ENCODE measurements at places on chromosomes 12 and 14. TPM values are rescaled to one million over a fixed set of nuclear protein-coding genes. Genes with fewer than 3 reads are reported as not detected.

Gene PLEKHG7
- 5.6 TPM for total RNA-seq

Gene CLEC14A
- 5.7 TPM for total RNA-seq

Gene KRT3
- total RNA-seq = not detected

Gene RNF212B
- not detected for total RNA-seq

DNA sequence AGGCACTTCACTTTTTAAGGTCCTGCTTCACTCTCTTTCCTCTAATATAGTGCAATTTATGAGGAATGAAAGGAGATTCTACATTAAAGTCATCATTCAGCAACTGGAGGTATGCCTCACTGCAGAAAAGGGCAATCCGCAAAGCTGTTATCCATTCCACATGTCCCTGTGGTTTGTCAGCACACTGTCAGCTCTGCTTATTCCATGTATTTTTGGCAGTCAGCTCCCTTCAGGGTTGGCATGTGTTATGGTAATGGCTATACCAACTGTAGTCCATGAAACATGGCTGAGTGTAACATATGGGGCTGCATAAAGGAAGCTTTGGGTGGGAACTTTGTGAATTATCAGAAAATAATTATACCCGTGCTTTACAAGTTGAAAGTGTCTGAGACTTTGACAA is 154.1 kb downstream of the GALC start:
- DNase-seq = no peak

GRCh38 chr12:53052419-53053217 is 2.8 kb downstream of the TNS2 start:
- DNase-seq = peak; percentile 90

- DNase-seq = peak; percentile 66
Measured at GRCh38 chr12:15875863-15876262, 6.3 kb upstream of the STRAP start.

DNA sequence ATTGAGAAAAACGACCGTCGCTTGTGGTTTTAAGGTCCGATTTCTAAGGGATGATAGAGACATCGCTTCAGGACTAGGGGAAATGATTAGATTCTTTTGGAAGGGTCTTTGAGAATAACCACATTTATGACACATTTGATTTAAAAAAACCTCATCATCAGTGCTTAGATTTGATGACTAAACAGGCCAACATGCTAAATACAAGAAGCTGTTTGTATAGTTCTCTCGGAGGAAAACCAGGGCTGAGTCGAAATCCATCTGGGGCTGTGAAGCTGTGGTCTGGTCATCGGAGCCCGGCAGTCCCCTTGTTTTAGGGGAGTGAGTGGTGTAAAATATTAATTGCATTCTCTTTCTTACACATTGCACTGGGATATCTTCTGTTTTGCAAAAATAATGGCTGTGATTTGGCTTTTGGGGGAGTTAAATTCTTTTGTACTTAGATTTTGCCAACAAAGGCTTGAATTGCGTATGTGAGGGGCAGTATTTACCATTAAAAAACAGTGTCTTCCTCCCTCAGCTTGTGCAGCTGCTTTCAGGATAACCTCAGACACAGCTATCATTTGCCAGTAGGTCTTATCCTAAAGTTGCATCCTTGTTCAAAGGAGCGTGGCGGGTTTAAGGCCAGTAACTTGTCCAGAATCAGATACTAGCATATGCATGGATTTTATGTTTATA is 550 bp downstream of the GNG2 start:
- DNase-seq = no peak

GRCh38 chr12:121365416-121366062 is 13.3 kb upstream of the ANAPC5 start:
- no peak for DNase-seq

Gene P2RX7
- total RNA-seq = 0.96 TPM

DNA sequence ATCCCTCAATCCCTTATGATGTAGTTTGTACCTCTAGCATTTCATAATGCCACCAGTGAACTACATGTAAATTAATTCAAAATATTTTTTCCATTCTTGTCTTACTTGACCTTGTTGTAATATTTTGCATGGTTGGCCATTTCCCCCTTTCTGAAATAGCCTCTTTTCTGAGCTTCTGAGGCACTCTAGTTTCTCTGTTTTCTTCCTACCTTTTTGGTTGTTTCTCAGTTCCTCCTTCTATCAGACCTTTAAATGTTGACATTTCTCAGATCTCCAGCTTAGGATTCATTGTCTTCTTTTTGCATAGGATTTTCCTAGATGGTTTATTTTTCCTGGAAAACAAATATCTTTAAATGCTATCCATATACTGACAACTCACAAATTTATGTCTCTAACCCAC is 9.8 kb upstream of the RMST start:
- DNase-seq = no peak

- DNase-seq = no peak
Measured at GRCh38 chr12:105322070-105322469, 8.4 kb upstream of the C12orf75 start.

Gene CCDC196
- total RNA-seq = not detected

DNA sequence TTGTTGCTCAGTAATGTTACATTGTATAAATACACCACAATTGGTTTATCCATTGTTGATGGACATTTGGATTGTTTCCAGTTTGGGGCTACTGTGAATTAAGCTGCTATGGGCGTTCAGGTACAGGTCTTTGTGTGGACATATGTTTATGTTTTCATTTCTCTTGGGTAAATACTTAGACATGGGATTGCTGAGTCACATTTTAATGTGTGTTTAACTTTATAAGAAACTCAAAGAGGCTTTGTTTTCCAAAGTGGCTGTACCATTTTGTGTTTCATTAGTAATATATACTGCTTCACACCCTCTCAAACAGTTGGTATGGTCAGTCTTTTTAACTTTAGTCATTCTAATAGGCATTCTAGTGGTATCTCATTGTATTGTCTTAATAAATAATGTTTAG is 225.0 kb downstream of the SPTSSA start:
- no peak for DNase-seq

GRCh38 chr12:64265839-64266238 is 43.7 kb upstream of the KICS2 start:
- no peak for DNase-seq

GRCh38 chr12:130826151-130826801 is 12.8 kb downstream of the STX2 start:
- peak; percentile 53 for DNase-seq

DNA sequence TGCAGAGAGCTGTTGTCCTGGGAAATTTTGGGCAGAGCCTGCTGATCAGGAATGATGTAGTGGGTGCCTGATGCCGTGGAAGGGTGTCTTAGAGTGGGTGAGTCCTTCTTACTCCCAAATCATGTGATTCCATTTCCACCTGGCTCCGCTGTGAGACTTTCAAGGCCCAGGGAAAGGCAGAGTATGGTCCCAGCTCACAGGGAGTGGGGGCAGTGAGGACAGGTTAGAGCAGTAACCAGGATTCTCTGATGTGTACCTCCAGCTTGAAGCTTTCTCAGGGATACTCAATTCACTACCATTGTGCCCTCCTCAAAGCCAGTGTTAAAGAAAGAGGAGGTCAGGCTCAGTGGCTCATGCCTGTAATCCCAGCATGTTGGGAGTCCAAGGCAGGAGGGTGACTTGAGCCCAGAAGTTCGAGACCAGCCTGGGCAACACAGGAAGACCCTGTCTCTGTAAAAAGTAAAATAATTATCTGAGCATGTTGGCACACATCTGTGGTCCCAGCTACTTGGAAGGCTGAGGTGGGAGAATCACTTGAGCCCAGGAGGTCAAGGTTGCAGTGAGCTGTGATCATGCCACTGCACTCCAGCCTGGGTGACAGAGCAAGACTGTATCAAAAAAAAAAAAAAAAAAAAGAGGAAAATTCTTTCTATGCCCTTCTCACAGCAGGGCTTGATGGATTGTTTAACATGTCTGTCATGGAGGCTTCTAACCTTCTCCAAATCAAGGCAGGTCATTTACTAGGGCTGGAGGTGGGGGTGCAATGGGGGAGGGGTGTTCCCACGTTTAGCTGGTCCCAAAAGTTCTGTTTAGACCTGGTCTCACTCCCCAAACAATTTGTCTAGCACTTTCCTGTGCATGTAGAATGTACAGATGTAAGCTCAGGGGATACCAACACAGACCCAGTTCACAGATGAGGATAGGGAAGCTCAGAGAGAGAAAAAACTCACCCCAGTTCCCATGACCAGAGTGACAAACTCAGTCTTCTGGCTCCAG is 12.5 kb upstream of the IQSEC3 start:
- no peak for DNase-seq

DNA sequence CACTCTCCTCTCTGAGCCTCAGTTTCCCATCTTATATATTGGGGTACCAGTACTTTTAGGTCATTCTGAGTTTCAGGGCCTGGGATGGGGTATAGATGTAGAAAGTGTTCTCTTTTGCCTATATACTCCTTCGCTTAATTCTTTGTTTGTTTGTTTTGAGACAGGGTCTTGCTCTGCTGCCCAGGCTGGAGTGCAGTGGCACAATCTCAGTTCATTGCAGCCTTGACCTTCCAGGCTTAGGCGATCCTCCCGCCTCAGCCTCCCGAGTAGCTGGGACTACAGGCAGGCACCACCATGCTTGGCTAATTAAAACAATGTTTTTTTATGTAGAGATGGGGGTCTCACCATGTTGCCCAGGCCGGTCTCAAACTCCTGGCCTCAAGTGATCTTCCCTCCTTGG is 152.1 kb downstream of the AACS start:
- DNase-seq = no peak

DNA sequence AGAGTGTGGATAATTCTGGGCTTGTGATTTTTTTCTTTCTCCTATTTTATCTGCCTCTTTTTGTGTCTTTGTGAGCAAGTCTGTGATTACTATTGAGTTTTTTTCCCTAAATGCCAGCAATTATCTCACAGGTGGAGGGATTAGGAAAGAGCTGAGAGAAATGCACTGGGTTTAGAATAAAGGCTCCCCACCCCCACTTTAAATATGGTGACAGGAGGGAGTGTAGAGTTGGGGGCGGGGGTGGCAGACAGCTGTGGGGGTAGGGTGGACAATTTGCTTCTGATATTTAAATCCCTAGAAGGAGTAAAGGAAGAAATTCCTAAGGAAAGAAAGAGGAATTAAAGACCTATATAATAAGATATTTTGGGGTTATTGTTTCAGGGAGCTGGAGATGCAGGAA is 145.9 kb downstream of the NRXN3 start:
- no peak for DNase-seq

Gene LMBR1L
- total RNA-seq = 77.3 TPM

DNA sequence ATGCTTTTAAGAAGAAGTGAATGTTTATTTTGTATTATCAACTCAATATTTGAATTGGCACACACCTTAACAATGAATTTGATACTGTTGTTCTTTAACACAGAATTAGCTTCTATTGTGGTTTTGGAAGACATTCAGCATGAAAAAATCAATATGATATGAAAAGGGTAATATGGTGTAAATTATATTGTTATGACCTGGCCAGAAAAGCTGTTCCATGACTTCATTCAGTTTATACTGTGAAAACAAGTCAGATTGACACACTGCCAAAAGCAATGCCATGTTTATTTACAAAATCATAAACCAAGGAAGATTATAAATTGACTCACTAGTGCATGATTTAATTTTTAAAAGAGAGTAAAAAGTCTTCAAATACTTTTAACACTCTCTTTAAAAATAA is 851.4 kb upstream of the SEL1L start:
- DNase-seq = no peak

GRCh38 chr12:42178101-42178500 is 33.4 kb upstream of the GXYLT1 start:
- no peak for DNase-seq

Gene C14orf39
- 0.55 TPM for total RNA-seq

Gene NANOG
- not detected for total RNA-seq

GRCh38 chr14:98227727-98228111 is 1044.3 kb downstream of the BCL11B start:
- no peak for DNase-seq

- DNase-seq = no peak
Measured at GRCh38 chr12:14450479-14450878, 85.0 kb downstream of the ATF7IP start.

GRCh38 chr12:56978397-56979138 is 21.2 kb upstream of the RDH16 start:
- no peak for DNase-seq

GRCh38 chr14:97441740-97442362 is 644.7 kb downstream of the VRK1 start:
- no peak for DNase-seq

DNA sequence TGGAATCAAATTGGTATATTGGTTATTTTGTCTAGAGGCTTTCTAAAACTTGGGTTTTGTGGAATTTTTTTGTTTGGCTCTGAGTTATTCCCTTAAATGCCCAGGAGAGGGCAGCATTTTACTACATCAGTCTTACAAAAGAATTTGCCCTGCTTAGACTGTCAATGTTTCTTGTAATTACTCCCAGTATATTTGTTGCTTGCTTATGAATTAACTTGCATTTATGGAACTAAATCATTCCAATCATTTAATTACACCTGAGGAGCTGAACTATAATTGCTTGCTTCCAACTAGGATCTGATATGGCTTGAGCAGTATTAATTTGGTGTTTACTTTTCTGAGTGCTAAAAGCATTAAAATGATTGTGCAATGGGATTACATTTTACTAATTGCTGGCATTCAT is 48.7 kb downstream of the MIPOL1 start:
- no peak for DNase-seq

Gene DIO2
- not detected for total RNA-seq

DNA sequence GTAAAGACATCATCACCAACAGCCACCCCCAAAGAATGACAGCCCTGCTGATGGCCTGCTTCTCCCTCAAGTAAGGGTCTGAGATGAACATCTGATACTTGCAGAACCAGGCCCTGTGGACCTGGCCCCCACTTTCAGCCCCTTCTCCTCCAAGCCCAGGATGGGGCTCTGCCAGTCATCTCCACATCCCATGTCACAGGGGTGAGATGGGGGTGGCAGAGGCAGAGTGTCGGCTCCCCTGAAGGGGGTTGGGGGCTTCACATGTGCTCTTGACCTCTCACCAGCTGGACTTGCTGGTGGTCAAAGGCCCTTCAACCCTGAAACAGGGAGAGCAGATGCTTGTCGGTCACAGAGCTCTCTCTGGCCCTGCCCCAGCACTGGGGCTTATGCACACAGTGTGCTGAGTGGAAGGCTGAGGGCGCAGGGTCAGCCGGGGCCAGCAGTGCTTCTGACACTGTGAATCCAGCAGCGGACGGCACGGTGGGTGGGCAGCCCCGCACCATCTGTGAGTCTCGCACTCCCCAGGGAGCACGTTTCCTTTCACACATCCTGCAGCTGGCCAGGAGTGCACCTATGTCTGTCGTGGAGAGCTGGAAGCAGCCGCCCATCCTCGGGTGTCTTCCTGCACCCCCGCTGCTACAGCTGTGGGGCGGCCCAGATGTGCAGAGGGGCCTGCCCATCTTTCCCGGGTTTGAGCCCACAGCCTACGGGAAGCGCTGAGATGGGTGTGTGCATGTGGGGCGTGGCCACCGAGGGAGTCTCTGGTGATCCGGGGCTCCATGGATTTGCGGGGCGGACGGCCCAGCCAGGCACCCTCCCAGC is 94.3 kb downstream of the ADGRD1 start:
- no peak for DNase-seq

Gene CYP27B1
- not detected for total RNA-seq

DNA sequence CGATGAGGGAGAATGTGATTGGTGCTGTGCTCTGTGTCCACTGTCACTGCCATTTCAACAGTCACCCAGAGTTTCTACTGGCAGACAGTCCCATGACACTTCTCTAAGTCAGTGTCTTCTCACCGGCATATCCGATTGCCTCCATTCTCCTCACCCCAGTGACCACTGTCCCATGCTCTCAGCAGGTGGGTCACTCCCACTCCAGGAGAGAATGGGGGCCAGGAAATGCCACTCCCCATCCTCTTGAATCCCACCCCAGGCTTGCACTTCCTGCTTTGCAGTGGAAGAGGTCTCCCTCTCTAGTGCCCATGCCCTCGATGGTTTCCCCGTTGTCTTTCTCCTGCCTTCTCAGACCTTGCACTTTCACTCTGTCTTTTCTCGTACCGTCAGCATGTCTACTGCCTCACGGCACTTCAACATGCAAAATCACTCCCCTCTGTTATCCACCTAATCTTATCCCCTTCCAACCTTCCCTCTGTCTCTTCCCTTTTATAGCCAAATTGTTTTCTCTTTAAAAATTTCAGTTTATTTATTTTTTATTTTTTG is 2.2 kb upstream of the EP400 start:
- no peak for DNase-seq
